ENCODE measurements at places on chromosomes 4 and X.

DNA sequence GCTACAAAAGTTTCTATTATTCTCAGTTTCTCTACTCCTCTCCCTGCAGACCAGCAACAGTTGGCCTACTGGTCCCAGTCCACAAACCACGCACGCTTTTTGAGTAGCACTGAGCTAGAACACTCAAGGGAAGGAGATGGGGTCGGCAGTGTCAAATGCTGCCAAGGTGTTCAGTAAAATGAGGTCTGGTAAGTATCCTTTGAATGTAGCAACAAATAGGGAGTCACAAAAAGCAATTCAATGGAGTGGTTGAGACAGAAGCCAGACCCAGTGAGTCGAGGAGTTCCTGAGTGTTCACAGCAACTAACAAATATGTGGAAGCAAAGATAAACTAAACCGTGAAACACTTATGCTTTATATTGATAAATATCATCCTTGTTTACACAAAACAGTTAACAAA lies 355.7 kb downstream of the MID1IP1 start:
- no peak for DNase-seq

DNA sequence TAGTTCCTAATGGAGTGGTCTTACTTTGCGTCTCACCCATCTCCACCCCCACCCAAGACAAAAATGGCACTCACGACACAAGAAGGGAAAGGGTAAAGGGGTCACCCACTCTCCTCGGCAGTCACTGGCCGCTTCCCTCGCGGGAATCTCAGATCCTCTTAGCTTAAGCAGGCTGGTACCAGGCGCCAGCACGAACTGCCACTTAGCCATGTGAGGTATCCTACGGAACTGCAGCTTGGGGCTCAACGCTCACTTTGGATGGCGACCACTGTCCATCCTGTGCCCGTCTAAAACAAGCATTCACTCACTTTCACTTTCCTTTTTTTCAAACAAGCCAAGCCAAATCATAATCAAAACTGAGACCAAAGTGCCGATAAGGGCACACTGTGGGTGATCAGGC lies 14.6 kb upstream of the MAGIX start:
- no peak for DNase-seq

DNA sequence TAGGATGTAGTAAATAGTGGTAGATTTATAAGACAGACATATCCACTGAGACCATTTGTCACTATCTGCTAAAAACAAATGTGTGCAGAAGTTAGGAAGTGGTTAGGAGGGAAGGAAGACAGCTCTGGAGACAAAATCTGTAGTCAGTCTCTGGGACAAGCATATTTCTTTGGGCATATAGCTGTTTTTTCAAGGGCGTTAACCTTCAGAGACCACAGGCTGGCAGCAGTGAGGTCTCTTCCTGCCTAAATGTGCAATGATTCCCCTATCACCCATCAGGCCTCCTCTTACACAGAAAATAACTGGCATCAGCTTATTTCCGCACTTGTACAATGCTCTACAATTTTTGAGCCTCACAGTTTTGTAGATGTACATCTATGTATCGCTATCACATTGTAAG lies 6.5 kb downstream of the TMEM150C start:
- no peak for DNase-seq

- DNase-seq, result no peak
These were observed 598 bp downstream of the MAOB start for GRCh38 chrX:43881410-43882293.

- no peak for DNase-seq
These were observed 394 bp downstream of the MED14 start for GRCh38 chrX:40734971-40735324.

DNA sequence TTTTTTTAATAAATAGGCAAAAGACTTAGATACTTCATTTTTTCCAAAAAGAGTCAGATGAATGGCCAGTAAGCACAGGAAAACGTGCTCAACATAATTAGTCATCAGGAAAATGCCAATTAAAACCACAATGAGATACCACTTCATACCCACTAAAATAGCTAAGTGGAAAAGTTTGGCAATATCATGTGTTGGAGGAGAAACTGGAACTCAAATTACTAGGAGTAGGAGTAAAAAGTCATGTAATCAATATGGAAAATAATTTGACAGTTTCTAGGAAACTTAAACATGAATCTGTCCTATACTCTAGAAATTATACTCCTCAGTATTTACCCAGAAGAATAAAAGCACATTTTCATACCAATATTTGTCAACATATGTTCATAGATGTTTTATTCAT lies 449.8 kb downstream of the INPP4B start:
- no peak for DNase-seq

GRCh38 chr4:1194010-1194900 lies 21.9 kb upstream of the SPON2 start:
- no peak for DNase-seq

- DNase-seq, result peak; percentile 62
These were observed 551.4 kb downstream of the IQCM start for GRCh38 chr4:149264093-149264733.

DNA sequence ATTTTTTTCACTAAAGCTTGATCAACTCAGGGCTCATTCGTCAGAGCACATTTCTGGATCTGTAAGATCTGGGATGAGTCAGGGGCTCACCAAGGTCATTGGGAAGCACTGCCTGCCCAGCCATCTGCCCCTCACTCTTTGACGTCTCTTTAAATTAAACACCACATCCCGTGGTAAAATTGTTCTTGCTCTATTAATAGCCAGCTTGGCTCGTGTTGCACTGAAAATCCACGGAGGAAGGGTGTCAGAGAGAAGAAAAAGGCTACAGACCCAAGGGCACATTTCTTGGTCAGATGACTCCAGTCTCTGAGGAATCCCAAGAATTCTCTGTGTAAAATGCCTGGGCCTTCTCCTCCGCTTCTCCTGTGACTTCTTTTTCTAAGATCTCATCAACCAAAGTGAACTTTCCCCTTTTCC lies 45.7 kb upstream of the GATB start:
- no peak for DNase-seq

DNA sequence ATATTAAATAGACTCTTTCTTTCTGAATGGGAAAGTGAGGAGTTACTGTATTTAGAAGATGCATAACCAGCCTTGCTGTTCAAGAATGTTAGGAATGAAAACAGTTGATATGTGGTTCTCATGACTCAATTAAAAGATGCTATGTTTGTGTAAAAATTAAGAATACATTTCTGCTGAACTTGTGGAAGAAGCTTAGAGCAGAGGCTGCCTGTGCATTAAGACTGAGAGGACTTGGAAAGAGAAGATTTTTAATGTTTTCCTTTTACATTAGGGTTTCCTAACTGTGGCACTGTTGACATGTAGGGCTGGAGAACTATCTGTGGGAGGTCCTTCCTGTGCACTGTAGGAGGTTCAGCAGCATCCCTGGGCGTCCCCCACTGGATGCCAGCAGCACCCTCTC lies 137.7 kb downstream of the GPR143 start:
- DNase-seq, result no peak

GRCh38 chr4:65250916-65251315 lies 419.4 kb downstream of the EPHA5 start:
- no peak for DNase-seq

- DNase-seq, result no peak
These were observed 80.9 kb downstream of the POLA1 start for GRCh38 chrX:24774650-24775049.

GRCh38 chr4:90855111-90855510 lies 727.9 kb downstream of the CCSER1 start:
- DNase-seq, result no peak

DNA sequence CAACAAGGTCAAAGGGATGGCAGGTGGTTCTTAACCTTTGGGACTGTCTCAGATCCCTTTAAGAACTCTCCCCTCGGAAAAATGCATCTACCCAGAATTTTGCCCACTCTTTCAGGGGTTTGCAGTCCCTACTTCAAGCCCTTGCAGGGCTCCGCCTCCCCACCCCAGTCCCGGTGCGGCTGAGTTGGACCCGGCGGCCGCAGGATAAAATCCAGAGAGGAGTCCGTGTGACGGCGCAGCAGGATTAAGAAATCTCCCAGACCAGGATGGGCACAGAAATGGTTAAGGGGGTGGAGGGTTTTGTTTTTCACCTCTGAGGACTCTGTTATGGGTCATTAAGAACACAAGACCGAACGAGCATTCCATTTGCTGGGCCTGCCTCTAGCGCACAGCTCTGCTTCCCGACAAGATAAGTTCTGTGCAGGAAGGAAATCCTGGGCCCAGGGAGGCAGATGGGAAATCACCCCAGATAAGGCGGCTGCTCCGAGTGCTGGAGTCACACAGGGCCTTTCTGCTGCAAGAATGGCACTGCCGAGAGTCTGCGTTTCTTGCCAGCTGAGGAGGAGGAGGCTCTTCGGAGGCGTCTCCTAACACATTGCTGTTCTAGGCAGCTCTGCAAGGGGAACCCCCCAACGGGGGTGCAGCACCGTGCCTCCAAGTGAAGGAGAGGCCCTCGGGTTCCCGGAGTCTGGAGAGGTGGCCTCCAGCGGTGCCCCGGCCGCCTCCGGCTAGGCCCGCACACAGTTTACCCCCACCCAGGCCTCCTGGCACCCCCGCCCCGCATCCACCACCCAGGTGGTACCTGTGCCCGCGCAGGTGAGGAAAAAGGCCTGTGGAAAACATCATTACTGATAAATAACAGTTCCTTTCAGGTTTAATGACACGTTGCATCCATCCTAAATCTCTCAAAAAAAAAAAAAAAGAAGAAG lies 277.6 kb downstream of the BCOR start:
- no peak for DNase-seq

- no peak for DNase-seq
These were observed 9.8 kb upstream of the HMGB2 start for GRCh38 chr4:173343832-173344397.

DNA sequence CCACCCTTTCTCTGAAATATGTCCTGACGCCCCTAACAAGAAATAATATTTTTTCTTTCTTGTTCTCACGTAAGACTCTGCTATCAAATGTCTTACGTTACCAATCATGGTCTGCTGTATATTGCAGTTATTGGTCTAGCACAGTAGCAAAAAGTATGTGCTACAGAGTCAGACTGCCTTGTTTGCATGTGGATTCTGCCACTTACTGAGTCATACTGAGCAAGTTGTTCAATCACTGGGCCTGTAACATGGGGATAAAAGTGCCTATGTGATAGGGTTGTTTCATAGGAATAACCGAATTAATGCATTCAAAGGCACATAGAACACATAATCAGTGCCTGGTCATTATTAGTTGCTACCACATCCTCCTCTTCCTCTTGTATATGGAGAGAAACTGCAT lies 14.1 kb downstream of the RPGR start:
- no peak for DNase-seq

GRCh38 chr4:23766344-23766743 lies 123.5 kb downstream of the PPARGC1A start:
- DNase-seq, result no peak

- no peak for DNase-seq
These were observed 78.8 kb upstream of the TBC1D9 start for GRCh38 chr4:140834839-140835495.

DNA sequence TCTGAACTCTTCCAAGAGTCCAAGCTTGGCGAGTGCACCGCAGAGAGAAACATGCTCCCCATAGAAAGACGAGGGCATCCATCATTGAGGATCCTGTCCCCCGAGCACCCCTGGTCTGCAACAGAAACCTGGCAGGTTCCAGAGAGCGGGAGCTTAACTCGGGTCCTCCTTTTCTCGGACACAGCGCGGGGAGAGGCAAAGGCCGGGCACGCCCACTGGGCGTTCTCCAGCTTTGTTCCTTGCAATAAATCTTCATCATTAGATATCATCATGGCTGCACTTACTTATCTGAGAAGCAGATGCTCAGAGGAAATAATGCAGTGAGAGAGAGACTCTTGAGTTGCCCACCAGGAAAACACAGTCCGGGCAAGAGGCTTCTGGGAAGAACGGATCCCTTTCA lies 90.1 kb upstream of the PSAPL1 start:
- DNase-seq, result no peak

- no peak for DNase-seq
These were observed 235.7 kb downstream of the NKX6-1 start for GRCh38 chr4:84263415-84263814.

DNA sequence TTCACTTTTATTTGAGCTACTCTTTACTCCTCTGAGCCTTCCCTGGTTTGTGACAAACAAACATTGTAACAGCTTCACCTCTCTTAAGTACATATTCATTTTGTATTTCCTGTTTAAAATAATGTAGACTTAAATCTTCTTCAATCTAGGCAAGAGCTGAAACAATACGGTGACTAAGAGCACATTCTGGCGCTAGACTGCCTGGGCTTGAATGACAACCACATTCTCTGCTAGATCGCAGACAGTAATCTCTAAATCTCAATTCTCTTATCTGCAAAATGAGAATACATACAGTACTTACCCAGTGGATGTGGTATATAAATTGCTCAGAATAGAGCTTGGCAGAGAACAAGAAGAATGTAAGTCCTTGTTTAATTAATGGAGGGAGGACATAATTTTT lies 144.8 kb downstream of the ARAP2 start:
- no peak for DNase-seq

DNA sequence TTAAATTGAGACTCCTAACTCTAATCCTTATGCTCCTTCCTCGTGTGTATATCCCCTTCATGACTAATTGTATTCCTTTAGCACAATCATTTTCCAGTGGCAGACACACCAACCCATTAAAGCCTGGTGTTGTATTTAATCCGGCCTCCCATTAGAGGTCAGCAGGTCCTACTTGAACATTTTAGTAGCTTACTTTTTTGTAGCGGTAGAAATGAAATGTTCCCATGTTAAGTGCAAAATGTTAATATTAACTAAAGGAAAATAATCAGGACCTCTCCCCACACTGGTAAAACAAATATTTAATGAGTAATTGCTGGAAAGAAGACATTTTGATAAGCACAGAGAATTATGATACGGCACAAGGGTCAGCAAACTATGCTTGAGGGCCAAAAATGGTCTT lies 3.4 kb downstream of the RAB33B start:
- DNase-seq, result no peak

DNA sequence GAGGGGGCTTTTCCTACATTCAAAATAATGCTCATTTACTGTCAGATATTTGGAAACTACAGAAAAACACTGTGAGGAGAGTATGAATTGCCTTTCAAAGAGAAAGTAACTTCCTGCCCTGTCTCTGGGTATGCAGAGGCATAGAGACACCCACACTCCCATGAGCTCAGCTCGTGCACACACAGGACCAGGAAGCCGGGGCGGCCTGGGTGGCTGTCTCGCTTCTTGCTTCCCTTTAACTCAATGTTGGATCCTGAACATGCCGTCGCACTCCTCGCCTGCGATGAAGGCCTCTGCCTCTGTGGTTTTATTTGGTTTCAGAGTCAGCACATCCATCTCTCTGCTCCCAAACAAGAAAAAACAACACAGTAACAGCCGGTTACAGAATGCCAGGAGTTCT lies 40.1 kb upstream of the GPR78 start:
- DNase-seq, result no peak

DNA sequence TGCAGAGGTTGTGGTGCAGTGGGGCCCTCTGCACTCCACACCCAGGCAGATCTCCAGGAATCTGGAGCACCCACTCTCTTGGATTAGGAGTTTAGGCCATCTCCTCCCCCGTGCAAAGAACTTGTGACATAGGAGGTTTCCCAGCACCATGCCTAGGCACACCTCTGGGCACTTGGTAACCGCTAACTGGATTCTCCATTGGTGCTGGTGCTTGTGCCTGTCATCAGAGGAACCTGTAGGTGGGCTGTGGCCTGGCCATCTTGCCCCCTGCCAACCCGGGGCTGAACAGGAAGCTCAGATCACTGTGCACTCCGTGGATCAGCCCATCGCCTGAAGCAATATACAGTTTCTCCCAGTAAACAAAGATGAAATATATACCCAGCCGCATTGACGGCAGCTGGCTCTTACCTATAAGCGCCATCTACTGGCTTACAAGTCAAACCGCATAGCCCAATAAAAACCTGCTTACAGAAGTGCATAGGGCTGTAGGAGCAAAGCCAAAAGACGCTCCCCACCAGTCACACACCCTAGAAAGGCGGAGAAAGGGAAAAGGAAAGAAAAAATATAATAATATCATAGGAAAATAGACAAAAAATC lies 19.1 kb upstream of the TEX13B start:
- DNase-seq, result peak; percentile 18

Data from SK-N-MC (cell line).